ENCODE measurements at places on chromosomes 2 and 18.

DNA sequence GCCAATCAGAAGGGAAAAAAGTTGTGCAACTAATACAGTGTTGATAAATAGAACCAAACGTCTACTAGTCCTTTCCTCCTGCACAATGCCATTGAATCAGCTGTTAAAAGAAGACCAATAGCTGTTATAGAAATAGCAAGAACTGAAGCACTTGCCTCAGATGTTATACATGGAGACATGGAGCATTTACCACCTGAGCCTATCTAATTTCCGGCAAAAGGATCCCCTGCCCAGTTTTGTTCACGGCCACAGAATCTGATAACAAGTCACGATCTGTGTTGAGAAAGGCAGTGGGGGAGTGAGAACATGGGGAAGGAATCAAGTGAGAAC is 285.4 kb downstream of the ZEB2 start:
- DNase-seq, result no peak

GRCh38 chr2:202426751-202427150 is 50.6 kb downstream of the BMPR2 start:
- no peak for DNase-seq

DNA sequence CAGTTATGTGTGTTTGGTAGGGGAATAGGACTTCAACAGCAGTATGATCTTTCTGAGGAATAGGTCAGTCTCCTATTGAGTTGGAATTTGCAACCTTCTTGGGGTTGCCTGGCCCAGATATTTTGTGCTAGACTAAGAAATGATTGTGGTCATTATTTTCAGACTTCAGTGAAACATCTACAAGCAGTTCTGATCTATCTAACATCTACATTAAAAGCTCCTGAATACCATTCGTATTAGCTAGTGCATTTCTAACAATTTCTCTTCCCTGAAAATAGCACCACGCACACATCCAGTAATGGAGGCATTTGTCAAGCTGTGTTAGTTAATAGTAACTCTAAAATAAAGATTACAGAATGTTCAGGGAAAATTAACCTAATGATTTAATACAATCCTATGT is 179.3 kb downstream of the FIGN start:
- DNase-seq, result peak; percentile 39

DNA sequence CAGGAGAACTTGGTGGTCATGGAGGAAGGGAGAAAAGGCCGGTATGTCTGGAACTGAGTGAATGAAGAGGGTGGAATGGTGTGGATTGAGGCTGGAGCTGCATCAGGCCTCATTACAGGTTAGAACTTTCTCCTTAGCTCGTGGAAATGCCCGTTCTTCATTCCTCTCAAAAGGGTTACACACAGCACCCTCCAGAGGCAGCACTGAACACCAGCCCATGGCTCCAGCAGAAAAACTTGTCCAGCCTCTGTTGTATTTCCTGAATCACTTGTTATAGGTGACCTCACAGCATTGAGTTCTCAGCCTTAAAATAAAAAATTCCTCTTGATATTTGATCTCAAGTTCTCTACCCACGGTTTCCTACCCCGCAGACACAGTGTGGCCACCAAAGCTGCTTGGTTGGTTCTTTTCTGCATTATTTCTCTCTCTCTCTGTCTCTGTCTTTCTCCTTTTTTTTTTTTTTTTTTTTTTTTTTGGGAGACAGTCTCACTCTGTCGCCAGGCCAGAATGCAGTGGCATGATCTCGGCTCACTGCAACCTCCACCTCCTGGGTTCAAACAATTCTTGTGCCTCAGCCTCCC is 89.6 kb downstream of the ITGB1BP1 start:
- peak; percentile 76 for DNase-seq

- DNase-seq, result no peak
These were observed 559.5 kb downstream of the SOCS6 start for GRCh38 chr18:70848329-70848728.

DNA sequence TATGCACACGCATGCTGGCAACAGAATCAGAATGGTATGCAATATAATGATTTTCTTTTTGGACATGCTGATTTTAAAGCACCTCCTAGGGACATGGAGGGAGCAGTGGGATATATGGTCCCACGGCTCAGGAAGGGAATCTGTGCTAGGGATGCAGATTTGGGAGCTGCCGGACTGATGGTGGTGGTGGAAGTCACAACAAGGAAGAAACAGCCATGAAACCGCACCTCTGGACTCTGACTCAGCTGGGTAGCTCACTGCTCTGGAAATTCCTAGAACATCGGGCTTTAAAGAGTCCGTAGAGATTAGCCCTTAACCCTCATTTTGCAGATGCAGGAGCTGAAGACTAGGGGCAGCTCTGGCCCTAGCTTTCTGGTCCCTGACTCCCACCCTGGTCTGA is 364.3 kb upstream of the KLHL29 start:
- no peak for DNase-seq

- peak; percentile 40 for DNase-seq
These were observed 81.1 kb upstream of the CAVIN2 start for GRCh38 chr2:191927991-191928390.

- DNase-seq, result no peak
These were observed 34.4 kb downstream of the ACAA2 start for GRCh38 chr18:49778826-49779465.

DNA sequence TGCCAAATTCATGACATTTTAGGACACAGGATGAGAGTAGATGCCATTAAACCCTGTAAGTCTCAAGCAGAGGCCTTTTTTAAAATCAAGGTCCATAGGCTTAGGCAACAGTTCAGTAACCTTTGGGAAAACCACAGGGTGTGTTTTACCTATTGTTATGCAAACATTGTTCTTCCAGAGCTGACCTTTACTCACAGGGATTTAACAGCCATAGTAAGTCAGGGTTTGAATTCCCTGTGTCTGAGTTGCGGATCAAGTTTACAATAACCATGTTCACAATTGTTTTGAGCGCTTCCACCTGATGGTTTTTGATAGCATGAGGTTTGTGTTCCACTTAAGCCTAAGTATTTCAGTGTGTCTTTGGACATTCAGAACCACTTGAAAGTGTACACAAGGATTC is 160.1 kb upstream of the BOD1L2 start:
- DNase-seq, result no peak

DNA sequence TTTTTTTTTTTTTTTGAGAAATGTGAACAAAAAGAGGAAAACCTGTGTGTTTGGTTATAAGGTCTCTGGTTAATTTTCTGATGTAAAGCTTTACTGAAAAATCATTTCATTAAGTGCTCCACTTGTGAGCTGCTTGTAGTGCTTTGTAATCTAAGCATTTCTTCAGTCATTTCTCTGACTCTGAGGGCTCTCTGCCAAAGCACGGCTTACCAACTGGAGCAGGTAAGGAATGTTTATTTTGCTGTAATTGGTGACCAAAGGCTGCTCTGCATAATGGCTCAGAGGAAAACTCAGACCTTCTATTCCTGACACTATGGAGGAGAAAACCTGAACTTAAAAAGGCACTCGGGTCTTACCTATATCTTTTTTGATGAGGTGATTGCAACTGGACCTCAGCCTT is 848.8 kb downstream of the MBD2 start:
- DNase-seq, result no peak

DNA sequence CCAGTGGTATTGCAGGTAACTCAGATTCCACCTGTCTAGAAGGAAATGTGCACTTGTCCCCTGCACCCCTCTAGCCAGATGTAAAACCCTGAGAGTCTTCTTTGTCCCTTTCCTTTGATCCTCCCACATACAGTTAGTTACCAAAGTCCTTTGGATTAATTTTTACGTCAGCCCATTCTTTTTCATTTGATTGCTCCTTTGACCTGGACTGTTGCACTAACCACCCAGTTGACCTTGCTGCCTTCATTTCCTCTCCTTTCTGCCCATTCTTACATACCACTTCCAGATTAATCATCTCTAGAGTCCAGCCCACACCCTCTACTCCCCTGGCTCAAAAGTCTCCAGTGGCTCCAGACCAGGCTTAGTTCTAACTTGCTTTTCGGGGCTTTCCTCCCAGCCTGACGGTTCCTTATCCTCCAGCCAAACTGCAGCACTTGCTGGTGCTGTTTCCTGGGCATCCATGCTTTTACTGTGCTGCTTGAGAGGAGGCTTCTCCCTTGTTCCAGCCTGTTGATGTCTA is 99.3 kb downstream of the SPTBN1 start:
- DNase-seq, result no peak

GRCh38 chr2:179255129-179255528 is 9.5 kb downstream of the SESTD1 start:
- DNase-seq, result no peak

- peak; percentile 37 for DNase-seq
These were observed 10.4 kb upstream of the TMX3 start for GRCh38 chr18:68725346-68725745.

DNA sequence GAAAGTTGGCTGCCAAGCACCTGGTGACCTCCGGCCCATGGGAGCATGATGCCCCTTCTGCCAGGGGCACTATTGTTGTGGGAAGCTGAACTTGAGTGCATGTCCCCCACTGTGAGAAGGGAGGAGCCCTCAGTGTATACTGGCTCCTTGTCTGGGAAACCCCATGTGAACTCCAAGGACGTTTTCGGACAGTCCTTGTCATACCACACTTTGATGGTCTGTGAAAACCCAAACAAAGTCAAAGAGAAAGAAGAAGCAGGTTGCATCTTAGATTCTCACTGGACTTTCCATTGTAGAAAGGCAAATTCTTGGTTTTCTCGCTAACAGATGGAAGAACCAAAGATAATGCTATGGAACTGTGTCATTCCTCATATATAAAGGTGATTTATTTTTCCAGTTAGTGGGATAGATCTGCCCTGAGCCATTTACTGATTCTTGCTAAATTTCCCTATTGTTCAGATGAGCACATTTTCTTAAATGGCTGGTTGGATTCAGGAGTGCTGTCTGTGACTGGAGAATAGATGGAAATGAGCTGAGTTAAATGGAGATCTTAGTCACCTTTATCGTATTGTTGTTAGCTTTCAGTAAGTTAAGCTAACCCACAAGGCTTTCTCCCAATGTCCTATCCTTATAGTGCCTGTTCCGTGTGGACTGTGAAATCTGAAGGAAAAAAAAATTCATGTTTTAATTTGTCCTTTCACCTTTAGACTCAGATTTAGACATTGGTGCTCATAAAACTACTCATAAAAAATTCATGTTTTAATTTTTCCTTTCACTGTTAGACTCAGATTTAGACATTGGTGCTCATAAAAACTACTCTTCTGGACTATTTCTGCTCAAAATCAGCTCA is 166.6 kb downstream of the ACTR3 start:
- no peak for DNase-seq

DNA sequence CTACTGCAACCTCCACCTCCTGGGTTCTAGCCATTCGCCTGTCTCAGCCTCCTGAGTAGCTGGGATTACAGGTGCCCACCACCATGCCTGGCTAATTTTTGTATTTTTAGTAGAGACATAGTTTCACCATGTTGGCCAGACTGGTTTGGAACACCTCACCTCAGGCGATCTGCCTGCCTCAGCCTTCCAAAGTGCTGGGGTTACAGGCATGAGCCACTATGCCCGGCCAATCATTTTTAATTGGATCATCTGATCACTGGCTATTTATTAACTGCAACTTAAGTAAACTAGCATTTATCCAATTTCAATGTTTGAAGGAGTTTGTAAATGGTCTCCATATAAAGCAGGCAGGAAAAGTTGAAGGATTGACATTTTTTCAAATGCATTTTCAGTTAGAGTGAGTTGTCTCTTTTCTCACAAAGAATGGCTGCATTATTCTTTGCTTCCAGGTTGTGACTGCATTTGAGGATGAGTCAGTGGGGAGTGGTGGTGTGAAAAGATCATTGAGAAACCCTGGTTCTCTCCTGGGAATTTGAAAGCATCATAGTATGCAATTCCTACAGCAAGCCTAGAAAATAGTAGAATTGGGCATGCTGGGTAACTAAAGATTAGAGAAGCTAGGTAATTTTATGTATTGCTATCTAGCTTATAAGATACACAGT is 431.1 kb upstream of the ZEB2 start:
- peak; percentile 89 for DNase-seq

DNA sequence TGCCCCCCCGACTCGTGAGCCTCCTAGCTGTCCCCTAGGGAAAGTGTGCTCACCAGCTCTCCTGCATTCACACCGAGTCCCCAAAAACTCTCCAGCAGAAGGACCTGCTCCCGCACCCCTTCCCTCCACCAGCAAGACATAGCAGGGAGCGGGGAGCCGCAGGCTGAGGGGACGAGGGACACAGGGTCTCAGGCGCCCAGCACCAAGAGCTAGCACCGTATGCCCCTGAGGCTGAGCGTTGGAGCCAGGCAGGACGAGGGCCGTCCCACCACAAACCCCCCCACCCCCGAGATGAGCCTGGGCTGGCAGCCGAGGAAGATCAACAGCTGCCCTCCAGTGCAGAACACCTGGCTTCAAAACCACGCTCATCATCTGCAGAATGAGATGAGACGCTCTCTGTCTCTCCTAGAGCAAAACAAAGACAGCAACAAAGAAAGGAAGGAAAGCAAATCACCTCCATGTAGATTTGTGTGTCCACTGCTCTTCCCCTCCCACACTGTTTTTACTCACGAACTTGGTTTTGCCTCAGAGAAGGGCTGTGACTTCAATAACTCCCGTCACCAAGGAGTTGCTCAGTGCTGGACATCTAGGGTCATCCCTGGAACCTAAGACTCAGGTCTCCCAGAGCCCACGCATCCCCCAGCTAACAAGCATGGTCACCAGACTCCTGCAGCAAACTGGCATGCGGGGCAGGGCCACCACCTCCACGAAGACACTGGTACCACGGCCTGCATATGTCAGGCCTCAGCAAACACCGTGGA is 39.7 kb upstream of the SALL3 start:
- no peak for DNase-seq

- no peak for DNase-seq
These were observed 41.0 kb upstream of the TAF4B start for GRCh38 chr18:26185267-26185666.

Measured in fibroblast of skin of abdomen (primary cell).